ENCODE measurements at places on chromosomes 7 and 10. TPM values are rescaled to one million over a fixed set of nuclear protein-coding genes. Genes with fewer than 3 reads are reported as not detected.

Gene TACR2
- total RNA-seq = 0.66 TPM

DNA sequence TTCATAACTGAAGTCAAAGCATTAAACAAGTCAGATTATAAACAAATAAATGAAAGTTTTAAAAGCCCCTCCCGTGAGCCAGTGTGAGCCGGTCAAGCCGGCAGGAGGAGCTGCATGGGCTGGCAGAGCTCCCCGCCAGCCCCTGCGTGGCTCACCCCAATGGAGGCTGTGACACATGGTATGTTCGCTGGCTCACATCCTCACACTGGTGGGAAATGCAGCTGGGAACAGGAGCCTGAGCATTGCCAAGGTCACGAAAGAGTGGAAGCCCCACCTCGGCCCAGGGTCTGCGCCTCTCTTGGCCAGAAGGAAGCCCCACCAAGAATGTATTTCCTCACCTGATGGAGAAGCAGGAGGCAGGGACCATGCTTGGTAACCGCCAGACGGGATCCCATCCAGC is 261.7 kb upstream of the TCERG1L start:
- DNase-seq = no peak

DNA sequence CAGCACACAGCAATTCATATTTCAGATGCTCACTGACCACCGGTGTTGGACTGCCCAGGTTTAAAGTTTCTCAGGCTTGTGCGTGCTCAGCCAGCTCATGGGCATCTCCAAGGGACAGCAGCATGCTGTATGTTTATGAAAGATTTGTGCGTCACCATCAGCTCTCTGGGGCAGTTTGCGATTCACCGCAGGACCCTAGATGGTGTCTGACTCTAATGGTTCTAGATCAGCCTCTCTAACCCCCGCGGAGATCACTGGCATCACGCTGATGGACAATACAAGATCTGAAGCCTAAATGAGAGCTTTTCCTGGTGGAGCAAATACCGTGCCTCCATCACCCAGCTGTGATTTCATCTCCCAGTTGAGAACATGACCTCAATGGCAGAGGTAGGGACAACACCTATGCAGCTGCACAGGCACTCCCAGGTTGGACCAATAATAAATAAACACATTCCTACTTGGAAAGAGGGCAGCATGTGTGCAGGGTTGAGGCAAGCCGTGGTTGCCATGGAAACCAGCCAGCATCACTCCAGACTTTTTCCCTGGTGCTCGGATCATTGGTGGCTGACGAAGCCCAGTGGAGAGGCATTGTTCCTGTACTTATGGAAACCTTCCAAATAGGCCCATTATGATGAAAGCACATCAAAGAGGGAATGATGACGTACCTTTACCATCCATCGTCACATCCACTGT is 253.6 kb downstream of the KCNMA1 start:
- DNase-seq = no peak

Gene CUTC
- total RNA-seq = 14.8 TPM

Gene ACSL5
- total RNA-seq = 7.3 TPM

Gene NKX2-3
- 2.9 TPM for total RNA-seq

- no peak for DNase-seq
These were observed 82.3 kb downstream of the PRKAG2 start for GRCh38 chr7:151794508-151795167.

GRCh38 chr10:101113890-101114403 is 17.2 kb upstream of the TLX1 start:
- DNase-seq = no peak

Gene OR2A1
- total RNA-seq = not detected
